Sigmoid colon (tissue), 7 donors: ENCODE measurements at places on chromosomes 12 and 14. TPM values are rescaled to one million over a fixed set of nuclear protein-coding genes. Genes with fewer than 3 reads are reported as not detected.

The NOS1 gene
- not detected for polyA plus RNA-seq

The OTOGL gene
- polyA plus RNA-seq, result not detected

The CMKLR1 gene
- polyA plus RNA-seq, result 8.8 TPM

The KCTD10 gene
- polyA plus RNA-seq, result 54.2 TPM

The TC2N gene
- 24.9 TPM for polyA plus RNA-seq

The AVPR1A gene
- not detected for polyA plus RNA-seq

The TNS2 gene
- polyA plus RNA-seq, result 47.4 TPM

The NRXN3 gene
- polyA plus RNA-seq, result 2.8 TPM

The SLC17A8 gene
- polyA plus RNA-seq, result 0.90 TPM

The CCDC184 gene
- 0.60 TPM for polyA plus RNA-seq

The TOMM20L gene
- polyA plus RNA-seq, result not detected

The ISCA2 gene
- 59.0 TPM for polyA plus RNA-seq

The MFAP5 gene
- polyA plus RNA-seq, result 36.0 TPM

The AICDA gene
- polyA plus RNA-seq, result 0.80 TPM

The PFDN5 gene
- 1,604 TPM for polyA plus RNA-seq

The SLC7A8 gene
- polyA plus RNA-seq, result 13.2 TPM

The TAS2R8 gene
- not detected for polyA plus RNA-seq

The NXPH4 gene
- not detected for polyA plus RNA-seq

The AEBP2 gene
- 11.4 TPM for polyA plus RNA-seq

The FIGNL2 gene
- 0.36 TPM for polyA plus RNA-seq

The PTPN6 gene
- polyA plus RNA-seq, result 67.3 TPM

The SERPINA1 gene
- polyA plus RNA-seq, result 103 TPM
